ENCODE measurements at places on chromosomes 5 and 9. TPM values are rescaled to one million over a fixed set of nuclear protein-coding genes. Genes with fewer than 3 reads are reported as not detected.

Gene GLDC
- not detected for total RNA-seq

Gene VCAN
- 25.2 TPM for total RNA-seq

Gene TNIP1
- total RNA-seq: 131 TPM

Gene NDUFS4
- total RNA-seq: 187 TPM

Gene SLC36A2
- 0.16 TPM for total RNA-seq

Gene GRIN1
- not detected for total RNA-seq

- no peak for DNase-seq
These were observed 16.0 kb downstream of the ERP44 start for GRCh38 chr9:100082782-100083181.

- DNase-seq: no peak
These were observed 19.2 kb downstream of the NDUFS6 start for GRCh38 chr5:1820381-1820780.

DNA sequence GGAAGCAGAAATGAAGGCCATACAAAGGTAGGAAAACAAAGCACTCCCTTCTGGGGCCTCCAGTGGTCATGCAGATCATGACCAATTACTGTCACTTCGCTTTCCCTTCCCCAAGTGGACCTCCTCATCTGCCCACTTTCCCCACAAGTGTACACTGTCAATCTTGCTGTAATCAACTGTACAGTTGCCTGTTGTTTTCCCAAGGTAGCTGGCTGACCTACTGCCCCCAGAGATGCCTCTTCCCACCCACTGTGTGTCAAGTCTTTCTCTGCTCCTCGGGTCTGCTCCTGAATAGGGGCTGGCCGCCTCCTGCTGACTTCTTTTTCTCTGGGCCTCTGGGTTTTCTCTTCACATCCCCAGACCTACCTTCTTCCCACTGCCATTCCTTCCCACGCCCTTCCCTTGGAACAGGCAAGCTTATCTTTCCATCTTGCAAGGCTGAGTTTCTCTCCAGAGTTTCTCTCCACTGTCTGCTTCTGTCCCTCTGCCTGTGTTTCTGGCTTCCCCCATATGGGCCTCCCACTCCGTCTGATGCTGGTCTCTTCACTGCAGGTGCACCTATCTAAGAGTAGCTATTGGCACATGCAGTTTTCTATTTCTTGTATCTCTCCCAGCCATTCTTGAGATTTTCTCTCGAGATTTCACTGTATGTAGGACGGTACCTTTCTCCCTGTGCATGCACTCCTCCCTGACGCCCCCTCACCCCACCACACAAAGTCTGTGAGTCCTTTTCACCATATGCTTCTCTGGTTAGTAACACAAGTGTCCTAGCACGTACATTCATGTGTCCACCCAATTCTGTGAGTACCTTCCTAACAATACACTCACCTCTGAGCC is 2.4 kb downstream of the ELL2 start:
- DNase-seq: no peak

DNA sequence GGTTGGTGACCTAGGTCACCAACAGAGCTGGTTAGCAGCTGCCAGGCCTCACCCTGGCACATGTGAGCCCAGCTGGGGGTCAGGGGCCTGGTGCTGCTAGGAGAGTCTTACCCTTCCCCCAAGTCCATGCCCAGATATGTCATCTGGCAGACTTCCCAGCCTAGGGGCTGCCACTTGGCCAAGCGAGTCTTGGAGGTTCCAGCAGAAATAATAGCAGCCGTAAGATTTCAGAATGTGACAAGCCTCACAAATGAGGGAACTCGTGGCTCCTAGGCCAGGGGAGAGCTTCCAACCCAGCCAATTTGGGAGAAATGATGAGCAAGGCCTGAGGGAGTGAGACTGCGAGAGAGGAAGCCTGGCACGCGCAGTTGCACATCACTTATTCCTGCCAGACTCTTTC is 11.1 kb downstream of the URM1 start:
- DNase-seq: no peak

DNA sequence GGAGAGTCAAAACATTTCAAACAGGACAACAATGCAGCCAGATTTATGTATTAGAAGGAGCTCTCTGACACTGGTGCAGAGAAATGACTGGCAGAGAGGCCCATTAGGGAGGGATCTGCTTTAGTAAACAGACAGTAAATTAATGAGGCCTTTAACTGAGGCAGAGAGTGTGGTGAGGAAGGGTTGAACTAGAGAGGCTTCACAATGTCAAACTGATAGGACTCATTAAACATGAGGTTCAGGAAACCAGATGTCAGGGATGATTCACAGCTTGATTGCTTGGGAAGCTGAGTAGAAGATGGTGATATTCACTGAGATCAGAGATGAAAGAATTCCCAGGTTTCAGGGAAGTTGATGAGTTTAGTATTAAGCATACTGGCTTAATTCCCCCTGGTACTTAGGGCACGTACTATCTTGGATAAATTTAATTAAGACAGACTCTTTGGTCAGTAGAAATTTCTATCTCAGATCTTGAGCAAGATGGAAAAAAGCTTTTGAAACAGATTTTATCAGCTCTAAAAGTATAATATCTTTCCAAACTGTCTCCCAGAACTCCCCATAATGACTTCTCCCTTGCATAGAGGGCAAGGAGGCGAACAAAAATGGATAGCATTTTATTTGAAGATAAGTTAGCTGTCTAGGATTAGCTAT is 8.6 kb upstream of the MUSK start:
- no peak for DNase-seq

DNA sequence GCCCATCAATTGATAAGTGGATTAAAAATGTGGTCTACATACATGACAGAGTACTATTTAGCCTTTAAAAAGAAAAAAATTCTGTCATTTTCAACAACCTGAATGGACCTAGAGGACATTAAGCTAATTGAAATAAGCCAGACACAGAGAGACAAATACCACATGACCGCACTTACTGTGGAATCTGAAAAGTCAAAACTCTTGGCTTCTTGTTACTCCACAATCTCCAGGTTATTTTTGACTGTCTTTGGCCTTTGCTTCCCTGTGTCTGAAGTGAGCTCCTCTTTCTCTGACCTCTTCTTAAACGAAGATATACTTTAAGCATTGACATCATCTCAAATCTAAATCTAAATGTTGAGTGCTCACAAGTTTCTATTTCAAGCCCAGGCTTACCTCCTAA is 265.5 kb upstream of the ADRA1B start:
- no peak for DNase-seq

GRCh38 chr5:116475338-116475737 is 99.3 kb downstream of the SEMA6A start:
- no peak for DNase-seq

GRCh38 chr5:130068988-130069387 is 164.7 kb downstream of the CHSY3 start:
- no peak for DNase-seq

DNA sequence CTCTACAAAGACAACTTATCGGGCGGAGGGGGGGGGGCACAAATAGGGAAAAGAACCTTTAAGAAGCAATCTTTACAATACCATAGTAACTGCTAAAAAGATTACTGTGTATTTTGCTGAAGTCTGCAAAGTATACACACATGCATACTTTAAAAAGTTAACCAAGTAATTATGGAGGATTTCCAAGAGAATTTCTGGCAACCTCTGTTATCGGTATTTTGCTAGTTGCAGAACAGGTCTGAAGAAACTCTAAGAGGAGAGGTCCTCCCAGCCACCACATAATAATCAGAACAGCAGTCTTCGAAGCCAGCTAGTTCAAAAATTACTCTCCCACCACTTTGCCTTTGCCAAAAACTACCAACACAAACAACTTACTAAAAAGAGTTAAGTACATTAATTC is 56.1 kb downstream of the UBAP2 start:
- DNase-seq: no peak

- no peak for DNase-seq
These were observed 897.5 kb downstream of the TLE1 start for GRCh38 chr9:80791836-80792235.

- DNase-seq: no peak
These were observed 175.8 kb upstream of the GAS1 start for GRCh38 chr9:87122947-87123685.

DNA sequence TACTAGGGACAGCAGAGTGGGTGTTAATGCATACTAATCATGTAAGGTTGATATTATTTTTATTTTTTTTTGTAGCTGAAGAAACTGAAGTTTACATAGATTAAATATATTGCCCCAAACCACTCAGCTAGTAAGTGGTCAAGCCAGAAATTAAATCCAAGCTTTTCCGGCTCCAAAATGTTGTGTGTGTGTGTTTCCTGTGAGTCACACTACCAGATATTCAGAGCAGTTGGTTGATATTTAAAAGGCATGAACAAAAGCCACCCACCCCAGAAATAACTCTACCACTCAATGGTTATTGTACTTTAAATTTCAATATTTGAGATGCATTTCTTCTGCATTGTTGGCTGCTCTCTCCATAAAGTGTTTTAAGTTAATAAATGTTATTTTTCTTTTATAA is 29.5 kb downstream of the KCNN2 start:
- no peak for DNase-seq
